H7 (cell line): ENCODE measurements at places on chromosomes 4 and X.

GRCh38 chrX:6456196-6456595, 78.7 kb downstream of the VCX3A start:
- DNase-seq = no peak

GRCh38 chr4:145735827-145736226, 55.9 kb downstream of the C4orf51 start:
- DNase-seq = no peak

DNA sequence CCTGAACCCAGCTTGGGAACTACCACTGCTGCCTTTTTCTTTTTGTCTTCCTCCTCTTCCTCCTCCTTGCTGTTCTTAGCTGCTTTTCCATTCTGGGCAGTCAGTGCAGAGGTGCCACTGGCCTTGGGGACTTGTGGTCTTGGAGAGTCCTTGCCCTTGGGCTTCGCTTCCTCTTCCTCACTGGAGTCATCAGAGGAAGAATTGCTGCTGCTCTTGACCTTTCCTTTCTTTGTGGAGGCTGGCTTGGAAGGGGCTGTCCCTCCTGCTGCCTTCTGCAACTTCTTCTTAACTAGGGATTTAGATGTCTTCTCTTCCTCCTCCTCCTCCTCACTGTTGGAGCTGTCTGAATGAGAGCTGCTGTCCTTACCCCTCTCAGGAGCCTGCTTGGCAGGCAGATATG, 53.2 kb downstream of the FAM9B start:
- no peak for DNase-seq

- peak; percentile 33 for DNase-seq
These were observed 473 bp upstream of the USP51 start for GRCh38 chrX:55490121-55490520.

DNA sequence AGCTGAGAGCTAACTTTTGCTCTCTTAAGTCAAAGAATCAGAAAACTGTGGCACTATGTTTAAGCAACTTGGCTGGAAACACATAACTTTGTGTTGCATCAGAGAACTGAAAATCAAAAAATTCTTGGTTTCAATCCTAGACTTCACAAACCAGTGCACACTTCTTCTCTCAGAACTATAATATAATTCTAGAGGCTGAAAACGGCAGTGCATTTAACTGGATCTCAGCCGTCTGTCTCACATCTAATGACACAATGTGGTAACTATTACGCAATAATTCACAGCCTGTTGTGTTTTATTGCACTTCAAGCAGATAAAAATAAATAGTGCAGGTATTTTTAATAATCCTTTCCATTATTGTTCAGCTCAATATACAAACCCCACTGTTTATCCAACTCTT, 260.6 kb upstream of the DIAPH2 start:
- no peak for DNase-seq

- no peak for DNase-seq
These were observed 125.6 kb downstream of the PTTG2 start for GRCh38 chr4:38085751-38086150.

DNA sequence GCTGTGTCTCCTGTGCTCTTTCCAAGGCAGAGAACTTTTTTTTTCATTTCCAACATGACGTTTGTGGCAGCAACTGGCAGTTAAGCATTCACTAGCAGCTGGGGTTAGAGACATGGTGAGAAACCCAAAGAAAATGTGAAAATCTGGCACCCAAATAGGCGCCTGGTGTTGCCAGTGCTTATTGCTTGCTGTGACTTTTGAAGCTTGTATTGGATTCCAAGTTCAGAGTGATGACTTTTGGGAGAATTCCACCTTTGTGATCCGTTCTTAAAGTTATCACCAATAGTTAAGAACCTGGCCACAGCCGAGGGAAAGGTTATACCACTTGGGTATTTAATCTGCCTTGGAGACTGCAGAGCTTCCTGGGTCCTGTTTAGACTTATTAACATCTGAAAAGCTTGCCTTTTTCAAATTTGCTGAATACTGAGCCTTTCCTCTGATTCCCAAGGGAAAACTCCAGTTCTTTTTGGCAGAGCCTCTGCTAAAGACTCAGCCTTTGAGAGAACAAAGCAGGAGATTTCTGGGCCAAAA, 101.0 kb downstream of the OPHN1 start:
- DNase-seq = no peak

DNA sequence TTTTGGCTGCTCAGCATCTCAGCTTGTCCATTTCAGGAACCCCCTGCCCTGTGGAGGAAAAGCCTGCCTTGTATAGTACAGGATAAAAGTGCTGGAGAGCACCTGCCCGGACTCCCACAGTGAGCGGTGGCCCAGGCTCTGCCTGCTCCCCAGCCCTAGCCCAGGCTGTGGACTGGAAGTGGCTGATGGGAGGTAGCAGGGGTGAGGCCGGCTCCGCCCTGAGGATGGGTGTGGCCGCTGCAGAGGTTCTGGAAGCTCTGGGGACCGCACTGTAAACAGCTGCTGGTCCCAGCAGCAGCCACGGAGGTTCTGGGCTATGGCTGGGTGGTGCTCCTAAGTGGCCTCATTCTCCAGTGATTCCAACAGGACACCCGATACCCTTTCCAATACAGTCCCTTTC, 56.6 kb upstream of the HELT start:
- DNase-seq = peak; percentile 66
